ENCODE measurements at places on chromosomes 16 and 17.

GRCh38 chr17:40445751-40446468, 2.7 kb downstream of the IGFBP4 start:
- DNase-seq, result no peak

GRCh38 chr17:64938925-64939474, 19.7 kb upstream of the LRRC37A3 start:
- no peak for DNase-seq

GRCh38 chr17:11493936-11494335, 104.3 kb upstream of the DNAH9 start:
- peak; percentile 51 for DNase-seq

GRCh38 chr17:72590882-72591281, 470.1 kb downstream of the SOX9 start:
- DNase-seq, result no peak

DNA sequence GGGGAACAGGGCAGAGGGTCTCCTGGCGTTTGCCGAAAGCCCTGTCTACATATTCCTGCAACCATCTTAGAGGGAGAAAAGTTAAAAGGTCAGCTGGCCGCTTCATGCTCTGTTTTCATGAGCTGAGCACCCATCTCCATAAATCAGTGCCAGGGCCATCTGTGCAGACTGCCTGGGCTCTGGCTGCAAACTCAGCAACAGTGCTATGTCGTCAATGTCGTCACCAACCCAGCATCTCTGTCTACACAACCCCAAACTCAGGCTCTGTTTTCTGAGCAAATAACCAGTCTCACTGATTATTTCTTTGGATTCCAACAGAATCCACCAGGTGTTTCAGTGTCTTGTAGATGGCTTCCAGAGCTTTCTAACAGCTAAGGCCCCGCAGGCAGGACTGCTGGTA, 65.0 kb downstream of the HS3ST2 start:
- no peak for DNase-seq

DNA sequence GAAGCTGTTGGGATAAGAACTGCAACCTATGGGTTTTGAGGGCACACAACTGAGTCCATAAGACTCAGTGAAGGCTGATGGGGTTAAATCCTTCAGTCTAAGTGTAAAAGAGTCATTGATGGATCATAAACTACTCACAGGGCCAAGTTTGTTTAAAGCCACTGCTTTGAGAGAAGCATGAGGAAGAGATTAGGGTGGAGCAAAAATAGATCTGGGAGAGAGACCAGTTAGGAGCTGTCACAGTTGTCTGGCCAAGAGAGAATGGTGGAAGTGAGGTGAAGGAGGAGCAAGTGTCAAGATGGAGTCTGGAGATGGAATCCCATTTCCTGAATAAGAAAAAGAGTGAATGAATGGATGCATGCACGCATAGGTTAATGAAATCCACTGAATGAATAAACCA, 379.1 kb upstream of the CDH11 start:
- DNase-seq, result no peak

DNA sequence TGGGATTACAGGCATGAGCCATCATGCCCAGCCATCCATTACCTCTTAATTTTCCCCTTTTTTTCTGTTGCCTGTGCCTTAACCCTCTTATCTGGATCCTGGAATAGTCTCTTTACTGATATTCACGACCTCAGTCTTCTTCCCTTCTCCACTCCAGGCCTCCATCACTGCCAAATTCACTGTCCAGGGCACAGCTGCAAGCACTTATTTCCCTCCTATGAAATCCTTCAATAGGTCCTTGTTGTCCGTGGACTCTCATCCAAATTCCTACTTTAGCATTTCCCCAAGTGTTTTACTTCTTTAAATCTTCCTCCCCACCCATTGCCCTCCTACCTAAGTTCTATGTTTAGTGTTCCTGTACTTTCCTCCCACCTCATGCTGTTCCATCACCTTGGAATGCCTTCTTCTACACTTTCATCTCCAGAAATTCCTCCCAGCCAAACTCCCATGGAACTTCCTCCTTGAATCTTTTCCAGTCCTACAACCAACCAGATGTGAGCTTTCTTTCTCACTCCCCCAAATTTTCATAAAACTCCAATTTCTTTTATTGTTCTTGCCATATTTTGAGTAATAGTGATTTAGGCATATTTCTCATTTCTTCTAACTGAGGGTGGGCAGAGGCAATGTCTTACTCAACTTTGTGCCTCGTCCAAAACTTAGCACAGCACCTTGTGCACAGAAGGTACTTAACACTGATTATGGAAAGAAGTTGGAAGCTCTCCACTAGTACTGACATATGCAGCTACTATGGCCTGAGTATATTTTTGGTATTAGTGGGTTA, 35.3 kb downstream of the FAM20A start:
- DNase-seq, result no peak

DNA sequence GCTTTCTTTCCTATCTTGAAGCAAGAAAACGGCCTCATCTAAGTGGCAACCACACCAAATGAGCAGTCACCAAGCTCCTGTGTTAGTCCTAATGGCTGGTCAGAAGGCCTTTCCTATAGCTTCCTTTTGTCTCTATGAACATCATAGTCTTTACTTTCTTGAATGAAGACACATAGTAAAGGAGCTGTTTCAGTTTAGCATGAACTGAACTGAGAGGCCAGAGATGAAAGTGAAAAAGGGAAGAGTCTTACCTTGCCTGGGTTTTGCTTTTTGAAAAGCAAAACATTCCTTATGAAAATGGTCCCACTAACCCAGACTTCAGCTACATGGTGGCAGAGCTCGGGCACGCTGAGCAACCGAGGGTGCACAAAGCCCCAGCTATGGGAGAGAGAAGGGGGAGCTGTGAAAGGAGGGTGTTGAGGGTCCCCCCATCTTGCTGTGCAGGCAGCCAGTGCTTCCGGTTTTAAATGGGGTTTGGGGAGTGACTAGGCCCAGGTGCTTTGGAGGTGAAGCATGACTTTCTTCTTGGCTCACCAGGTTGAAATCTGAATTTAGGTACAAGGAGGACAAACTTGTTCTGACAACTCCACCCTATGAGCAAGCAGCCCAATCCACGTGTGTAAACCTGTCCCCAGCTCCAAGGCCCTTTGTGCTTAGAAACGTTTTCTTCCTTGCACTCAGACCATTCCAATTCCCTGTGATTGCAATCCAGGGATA, 9.1 kb upstream of the PSMC3IP start:
- DNase-seq, result no peak

- peak; percentile 60 for DNase-seq
These were observed 1.1 kb downstream of the PHF12 start for GRCh38 chr17:28950017-28950751.

DNA sequence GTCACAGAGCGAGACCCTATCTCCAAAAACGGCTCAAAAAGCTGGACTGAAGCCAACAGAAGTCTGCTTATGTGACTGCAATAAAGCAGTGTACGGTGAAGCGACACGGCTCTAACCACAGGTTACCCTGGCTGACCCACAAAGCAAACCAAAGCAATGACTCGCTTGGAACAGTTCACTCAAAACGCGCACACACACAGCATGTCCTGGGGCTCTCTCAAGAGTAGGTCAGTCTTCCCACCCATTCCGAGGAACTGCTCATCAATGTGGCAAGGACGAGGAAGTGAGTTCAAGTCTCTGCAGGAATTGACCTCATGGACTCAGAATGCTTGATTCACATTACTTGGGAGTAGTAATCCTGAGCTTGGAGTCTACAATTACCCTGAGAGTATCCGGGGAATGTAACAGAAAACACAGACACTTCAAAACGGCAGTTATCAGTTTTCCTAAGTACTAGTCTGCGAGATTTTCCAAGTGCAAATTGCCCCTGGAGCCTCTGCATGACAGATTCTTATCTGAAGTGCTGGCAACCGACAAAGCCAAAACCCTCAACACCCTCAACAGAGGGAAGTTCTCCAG, 25.4 kb downstream of the PELP1 start:
- DNase-seq, result no peak

DNA sequence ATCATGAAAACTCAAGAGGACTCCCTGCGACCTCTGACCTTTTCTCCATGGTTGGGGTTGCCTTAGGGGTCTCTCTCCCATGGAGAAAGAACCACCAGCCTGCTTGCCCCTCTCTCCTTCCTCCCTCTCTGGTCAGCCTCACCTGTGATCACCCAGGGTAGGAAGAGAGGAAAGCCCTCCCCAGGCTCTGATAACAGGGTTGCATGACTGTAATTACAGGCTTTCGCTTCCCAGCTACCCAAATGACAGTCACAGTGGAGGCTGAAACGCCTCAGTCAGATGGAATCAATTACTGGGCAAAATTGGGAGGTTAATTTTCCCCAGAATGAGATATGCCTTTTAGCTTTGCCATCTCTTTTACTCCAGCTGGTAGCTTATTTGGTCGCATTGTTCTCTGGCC, 265.8 kb upstream of the SOX9 start:
- no peak for DNase-seq

DNA sequence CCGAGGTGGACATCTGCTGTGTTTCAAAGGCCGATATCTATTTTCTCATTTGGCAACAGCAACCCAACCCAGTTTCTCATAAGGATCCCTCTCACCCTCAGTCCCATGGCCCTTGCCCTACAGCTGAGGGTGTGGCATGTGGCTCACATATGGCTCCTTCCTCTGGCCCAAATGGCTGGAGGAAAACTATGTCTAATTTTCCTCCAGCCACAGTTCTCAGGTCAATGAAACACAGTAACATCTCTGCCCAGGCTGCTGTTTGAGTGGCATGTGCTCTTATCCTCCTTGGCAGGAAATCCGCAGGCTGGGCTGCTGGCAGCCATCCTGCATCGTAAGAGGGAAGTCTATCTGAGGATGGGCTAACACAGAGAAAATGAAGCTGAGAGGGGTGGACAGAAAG, 24.1 kb downstream of the SERPINF1 start:
- DNase-seq, result no peak

DNA sequence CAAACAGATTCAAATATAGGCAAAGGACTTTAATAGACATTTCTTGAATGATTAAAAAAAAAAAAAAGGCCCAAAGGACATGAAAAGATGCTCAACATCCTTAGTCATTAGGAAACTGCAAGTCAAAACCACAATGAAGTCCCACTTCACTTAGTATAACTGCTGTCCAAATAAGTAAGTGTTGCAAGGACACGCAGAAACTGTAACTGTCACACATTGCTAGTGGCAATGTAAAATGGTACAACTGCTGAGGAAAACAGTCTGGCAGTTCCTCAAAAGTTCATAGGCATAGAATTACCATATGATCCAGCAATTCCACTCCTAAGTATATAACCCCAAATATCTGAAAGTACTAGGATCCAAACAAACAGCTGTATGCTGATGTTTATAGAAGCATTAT, 112.7 kb downstream of the BRIP1 start:
- DNase-seq, result no peak

GRCh38 chr17:46915596-46915995, 7.4 kb upstream of the GOSR2 start:
- DNase-seq, result no peak

- DNase-seq, result no peak
These were observed 2.2 kb upstream of the PDP2 start for GRCh38 chr16:66878067-66878466.

DNA sequence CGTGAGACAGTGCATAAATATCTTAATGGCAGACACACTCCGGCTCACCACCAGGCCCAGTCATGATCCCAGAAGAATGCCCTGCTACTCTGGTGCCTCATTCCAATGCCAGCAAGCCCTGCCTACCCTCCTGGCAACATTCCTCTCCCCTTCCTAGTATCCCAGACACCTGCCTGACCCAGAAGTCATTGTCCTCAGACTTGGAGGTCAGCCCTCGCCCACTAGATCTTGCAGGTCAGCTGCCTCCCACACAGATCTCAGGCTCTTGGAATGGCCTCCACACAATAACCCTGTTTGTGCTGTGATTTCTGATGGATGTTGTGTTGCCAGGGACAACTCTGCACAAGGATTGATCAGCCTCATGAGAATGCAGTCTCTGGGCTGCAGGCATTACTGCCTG, 1.8 kb upstream of the TEX2 start:
- DNase-seq, result no peak

- DNase-seq, result no peak
These were observed 202.1 kb upstream of the IRX3 start for GRCh38 chr16:54488729-54489128.

- no peak for DNase-seq
These were observed 89.2 kb downstream of the ABCC6 start for GRCh38 chr16:16133943-16134604.

DNA sequence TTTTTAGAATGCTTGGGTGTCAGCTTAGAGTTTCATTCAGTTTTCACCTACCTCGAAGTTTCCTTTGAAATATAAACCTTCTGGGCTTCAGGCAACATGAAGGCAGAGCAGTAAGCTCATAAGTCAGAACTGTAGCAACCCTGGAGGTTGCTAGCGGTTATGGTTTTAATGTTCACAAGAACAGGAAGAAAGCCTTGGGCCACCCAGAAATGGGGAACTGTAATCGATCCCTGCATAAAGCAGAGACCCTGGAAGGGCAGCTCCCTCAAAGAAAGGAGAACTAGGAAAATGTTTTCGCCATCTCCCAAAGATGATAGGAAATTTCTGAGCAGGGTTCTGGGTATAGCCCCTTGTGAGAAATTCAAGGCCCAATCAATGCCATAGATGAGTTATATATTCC, 47.8 kb upstream of the RASL10B start:
- DNase-seq, result no peak

DNA sequence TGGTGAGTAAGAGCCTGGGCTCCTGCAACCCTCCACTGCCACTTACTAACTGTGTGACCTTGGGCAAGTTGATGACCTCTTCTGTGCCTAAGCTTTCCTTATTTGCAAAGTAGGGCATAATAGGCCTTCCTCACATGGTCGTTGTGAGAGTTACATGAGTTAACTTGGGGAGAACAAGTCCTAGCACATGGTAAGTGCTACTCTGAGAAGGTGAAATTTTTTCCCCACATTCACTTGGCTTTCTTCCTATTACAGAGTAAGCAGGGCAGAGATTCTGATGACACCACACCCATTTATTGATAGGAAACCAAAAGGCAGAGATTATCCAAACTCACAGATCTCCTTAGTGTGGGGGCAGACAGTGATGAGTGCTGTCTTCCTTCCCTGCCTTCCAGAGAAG, 1.6 kb downstream of the KCNH4 start:
- no peak for DNase-seq

- DNase-seq, result no peak
These were observed 58.3 kb downstream of the RBFOX1 start for GRCh38 chr16:7390974-7391373.

GRCh38 chr16:63983401-63983800, 1138.5 kb downstream of the CDH11 start:
- no peak for DNase-seq

DNA sequence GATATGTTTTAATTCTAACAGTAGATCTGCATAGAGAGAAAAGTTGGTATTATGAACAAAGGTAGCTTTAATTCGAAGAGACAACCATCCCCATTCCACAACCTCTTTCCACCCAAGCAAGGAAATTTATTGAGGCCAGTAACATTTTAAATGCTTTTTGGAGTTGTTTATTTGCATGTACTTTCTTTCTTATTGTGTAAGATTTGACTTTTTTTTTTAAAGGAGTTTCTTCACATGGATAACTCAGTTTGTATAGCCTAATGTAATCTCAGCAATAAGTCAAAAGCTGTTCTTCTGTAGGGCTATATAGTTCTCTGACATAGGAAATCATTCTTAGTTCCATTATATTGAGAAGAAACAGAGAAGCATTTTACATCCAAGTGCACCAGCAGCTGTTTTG, 163.3 kb downstream of the PRKCA start:
- DNase-seq, result no peak

Data from neuronal stem cell (in vitro differentiated cells).